ENCODE measurements at places on chromosomes 12 and 14. TPM values are rescaled to one million over a fixed set of nuclear protein-coding genes. Genes with fewer than 3 reads are reported as not detected.

- DNase-seq, result no peak
Observed at GRCh38 chr12:108801736-108802100, 55.7 kb downstream of the SSH1 start.

Gene OTUB2
- polyA plus RNA-seq, result 3.3 TPM

DNA sequence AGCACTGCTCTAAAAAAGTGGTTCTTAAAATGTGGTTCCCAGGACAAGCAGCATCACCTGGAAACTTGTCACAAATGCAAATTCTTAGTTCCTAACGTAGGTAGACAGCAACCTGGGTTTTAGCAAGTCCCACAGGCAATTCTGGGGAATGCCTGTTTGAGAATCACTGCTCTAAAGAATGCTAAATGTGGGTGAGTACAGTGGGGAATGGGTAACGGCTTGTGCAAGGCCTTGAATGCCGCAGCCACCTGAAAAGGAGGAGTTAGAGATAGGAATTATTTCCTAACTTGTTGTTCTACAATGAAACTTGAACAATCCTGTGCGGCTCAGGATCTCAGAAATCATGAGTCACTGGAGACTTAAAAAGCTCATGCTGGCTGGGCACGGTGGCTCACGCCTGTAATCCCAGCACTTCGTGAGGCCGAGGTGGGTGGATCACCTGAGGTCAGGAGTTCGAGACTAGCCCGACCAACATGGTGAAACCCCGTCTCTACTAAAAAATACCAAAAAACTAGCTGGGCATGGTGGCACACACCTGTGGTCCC, 34.9 kb downstream of the GNS start:
- no peak for DNase-seq

- DNase-seq, result no peak
Observed at GRCh38 chr12:31586728-31587127, 4.2 kb downstream of the DENND5B start.

DNA sequence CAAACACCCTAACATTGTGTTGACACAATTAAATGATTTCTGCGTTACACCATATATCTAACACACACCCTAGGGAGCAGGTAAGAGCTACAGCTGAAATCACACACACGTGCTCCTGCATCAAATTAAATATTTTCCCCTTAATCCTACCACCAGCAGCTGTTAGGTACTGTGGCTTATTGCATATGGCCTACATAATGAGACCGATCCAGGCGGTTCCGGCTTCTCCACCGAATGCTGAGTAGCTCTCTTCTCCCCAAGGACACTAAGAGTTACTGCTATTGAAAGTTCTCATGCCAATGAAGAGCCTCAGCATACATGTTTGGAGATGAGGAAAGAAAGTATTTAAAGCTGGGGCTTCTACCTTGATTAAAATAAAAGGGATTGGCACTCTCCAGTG, 472.2 kb upstream of the STXBP6 start:
- DNase-seq, result no peak

Gene CLEC9A
- 2.5 TPM for polyA plus RNA-seq

Measured in right lung (tissue), 10 donors.